A673 (cell line): ENCODE measurements at places on chromosomes 16 and 17. TPM values are rescaled to one million over a fixed set of nuclear protein-coding genes. Genes with fewer than 3 reads are reported as not detected.

DNA sequence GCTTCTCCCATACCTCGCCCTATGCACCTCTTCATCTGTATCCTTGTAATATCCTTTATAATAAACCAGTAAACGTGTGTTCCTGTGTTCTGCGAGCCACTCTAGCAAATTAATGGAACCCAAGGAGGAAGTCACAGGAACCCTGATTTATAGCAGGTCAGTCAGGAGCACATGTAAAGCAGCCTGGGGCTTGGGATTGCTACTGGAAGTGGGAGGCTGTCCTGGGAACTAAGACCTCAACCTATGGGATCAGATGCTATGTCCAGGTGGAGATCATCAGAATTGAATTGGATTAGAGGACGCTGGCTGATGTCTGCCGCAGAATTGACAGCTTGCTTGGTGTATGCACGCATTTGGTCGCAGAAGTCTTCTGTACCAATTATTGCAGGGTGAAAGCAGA, 15.7 kb downstream of the WNT3 start:
- no peak overlapping the region for H3K27ac ChIP-seq
- H3K27me3 ChIP-seq = no peaks in the 10 kb centered on the region
- H3K36me3 ChIP-seq = no peaks in the 10 kb centered on the region
- DNase-seq = no peak

DNA sequence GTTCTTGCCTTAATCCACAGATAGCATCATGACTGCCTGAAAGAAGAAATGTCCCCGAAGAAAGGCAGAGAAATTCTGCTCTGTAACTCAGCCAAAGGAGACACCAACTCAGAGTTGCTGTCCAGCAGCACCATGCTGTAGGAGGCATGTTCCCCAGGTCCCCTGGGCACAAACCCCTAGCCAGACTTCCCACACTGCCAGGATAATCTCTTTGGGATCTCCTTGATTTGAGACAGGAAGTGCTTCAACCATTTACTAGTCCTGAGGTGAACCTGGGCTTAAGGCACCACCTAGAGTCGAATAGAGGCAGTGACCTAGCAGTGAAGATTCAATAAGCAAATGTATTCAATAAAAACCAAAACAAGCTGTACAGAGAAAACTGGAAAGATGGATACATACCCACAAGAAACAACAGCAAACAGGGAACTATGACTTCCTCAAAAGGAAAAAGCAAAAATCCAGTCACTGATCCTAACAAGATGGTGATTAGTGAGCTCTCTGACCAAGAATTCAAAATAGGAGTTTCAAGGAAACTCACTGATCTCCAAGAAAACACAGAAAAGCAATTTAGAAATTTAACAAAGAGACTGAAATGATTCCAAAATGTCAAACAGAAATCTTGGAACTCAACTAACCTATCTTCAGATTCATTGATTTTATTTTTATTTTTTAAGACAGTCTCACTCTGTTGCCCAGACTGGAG, 5.7 kb downstream of the OR4D2 start:
- no peak overlapping the region for H3K4me3 ChIP-seq
- peaks cover 80% of the 10 kb centered on the region for H3K27me3 ChIP-seq
- no peak overlapping the region for H3K27ac ChIP-seq
- H3K36me3 ChIP-seq = no peaks in the 10 kb centered on the region

- no peak overlapping the region for H3K4me3 ChIP-seq
- H3K36me3 ChIP-seq = no peaks in the 10 kb centered on the region
- DNase-seq = no peak
- no peaks in the 10 kb centered on the region for H3K4me1 ChIP-seq
- H3K27me3 ChIP-seq = no peaks in the 10 kb centered on the region
These were observed 178.9 kb downstream of the IRX3 start for GRCh38 chr16:54107583-54108202.

- H3K27ac ChIP-seq = no peak overlapping the region
- DNase-seq = peak; percentile 78
- H3K4me1 ChIP-seq = peaks cover 11% of the 10 kb centered on the region
- H3K27me3 ChIP-seq = peaks cover 28% of the 10 kb centered on the region
These were observed 16.0 kb upstream of the OR1F1 start for GRCh38 chr16:3171855-3172593.

Gene HOXB6
- total RNA-seq = 19.8 and 27.6 TPM in 2 replicates

Gene KRT15
- total RNA-seq = not detected in 2 replicates

Gene EZH1
- 16.4 and 19.5 TPM in 2 replicates for total RNA-seq
